ENCODE measurements at places on chromosomes 3 and 15. TPM values are rescaled to one million over a fixed set of nuclear protein-coding genes. Genes with fewer than 3 reads are reported as not detected.

ROPN1 gene
- total RNA-seq = not detected

- no peak for DNase-seq
These were observed 91.9 kb downstream of the MB21D2 start for GRCh38 chr3:192825657-192826200.

DNA sequence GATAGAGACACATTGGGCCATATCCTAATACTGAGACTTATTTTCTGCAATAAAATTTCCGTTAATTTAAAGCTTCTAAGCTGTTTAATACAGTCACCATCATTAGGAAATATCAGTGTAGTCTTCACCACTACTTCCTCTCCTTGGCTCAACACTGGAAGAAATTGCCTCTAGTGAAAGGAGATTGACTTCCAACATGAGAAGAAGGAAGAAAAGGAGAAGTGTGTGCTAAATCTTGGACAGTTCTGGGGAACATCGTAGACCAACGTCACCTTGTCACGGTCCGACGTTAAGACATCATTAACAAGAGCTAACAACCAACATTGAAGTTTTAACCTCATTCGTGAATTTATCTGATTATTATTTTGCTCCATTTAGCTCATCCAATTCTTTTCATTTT lies 987.0 kb upstream of the CFAP20DC start:
- DNase-seq = no peak

GRCh38 chr3:56833022-56833421 lies 31.3 kb upstream of the ARHGEF3 start:
- no peak for DNase-seq

DNA sequence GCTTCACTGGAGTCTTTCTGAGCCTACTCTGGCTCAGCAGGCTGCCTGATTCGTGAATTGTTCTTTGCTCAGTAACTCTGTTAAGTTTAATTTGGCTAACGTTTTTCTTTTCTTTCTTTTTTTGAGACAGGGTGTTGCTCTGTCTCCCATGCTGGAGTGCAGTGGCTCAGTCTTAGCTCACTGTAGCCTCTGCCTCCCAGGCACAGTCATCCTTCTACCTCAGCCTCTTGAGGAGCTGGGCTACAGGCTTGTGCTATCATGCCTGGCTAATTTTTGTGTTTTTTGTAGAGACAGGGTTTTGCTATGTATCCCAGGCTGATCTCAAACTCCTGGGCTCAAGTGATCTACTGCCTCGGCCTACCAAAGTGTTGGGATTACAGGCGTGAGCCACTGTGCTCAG lies 165.0 kb downstream of the PEX5L start:
- no peak for DNase-seq

TTC21A gene
- total RNA-seq = 28.9 TPM

SAMMSON gene
- total RNA-seq = not detected

STIMATE gene
- total RNA-seq = 16.6 TPM

DNA sequence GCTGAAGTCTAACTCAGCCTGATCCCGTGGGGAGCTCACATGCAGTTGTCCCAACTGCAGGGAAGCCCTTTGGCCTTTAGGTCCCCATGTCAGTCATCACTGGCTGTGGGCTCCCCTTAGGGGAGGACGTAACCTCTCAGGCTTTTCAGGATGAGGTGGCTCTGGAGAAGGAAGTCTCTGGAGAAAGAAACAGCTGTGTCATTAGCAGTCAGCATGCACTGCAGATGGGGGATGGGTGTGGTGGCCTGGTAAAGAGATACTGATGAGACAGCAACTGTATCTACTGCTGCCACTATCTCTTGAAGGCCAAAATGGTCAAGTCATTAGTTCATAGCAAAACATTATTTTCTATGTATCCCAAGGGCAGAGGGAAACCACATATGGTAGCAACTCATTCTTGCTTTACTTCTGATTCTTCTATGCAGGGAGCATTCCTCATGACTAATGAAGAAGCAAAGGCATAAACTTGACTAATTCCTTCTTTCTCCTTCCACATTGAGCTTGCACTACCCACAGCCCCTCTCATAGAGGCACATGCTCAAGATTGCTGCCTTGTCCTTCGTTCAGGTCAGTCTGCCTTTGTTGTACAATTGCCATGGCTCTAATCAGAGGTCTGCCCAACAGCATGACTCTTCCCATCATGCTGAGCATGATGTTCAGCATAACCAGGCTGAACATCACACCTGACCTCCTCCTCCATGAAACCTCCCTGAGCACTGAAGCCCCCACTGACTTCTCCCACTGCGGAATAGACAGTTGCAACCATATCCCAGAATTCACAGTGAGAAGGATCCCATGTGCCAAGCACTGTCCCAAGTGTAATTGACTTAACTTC lies 47.8 kb upstream of the TMEM158 start:
- no peak for DNase-seq

- no peak for DNase-seq
These were observed 178.8 kb downstream of the POTEB3 start for GRCh38 chr15:21261396-21261964.

LYZL4 gene
- not detected for total RNA-seq

EHHADH gene
- total RNA-seq = 31.5 TPM

DNA sequence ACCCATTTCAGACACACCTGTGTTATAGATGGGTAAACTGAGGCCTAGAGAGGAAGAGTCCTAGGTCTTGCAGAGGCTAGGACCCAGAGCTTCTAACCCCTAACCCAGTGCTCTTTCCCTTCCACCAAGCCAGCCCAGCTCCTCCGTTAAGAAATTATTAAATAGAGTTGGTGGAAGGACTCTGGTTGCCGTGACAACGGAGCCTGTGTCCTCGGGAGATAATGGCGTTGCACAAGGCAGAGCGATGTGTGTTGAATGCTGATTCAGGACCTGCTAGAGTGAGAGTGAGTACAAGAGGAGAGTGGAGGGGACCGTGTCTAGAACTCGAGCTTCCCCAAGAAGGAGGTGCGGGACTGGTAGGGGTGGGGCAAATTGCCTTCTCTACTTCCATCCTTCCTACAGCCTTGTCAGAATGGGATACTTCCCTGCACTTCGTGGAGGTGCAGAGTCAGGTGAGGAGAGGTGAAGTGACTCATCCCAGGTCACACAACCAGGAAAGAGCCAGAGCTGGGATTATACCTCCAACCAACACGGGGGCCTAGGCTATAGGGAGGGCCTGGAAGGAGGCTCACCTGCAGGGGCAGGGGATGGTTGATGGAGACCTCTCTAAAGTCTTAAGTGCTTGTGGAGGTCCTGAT lies 8.6 kb downstream of the SLC6A1 start:
- no peak for DNase-seq

DNA sequence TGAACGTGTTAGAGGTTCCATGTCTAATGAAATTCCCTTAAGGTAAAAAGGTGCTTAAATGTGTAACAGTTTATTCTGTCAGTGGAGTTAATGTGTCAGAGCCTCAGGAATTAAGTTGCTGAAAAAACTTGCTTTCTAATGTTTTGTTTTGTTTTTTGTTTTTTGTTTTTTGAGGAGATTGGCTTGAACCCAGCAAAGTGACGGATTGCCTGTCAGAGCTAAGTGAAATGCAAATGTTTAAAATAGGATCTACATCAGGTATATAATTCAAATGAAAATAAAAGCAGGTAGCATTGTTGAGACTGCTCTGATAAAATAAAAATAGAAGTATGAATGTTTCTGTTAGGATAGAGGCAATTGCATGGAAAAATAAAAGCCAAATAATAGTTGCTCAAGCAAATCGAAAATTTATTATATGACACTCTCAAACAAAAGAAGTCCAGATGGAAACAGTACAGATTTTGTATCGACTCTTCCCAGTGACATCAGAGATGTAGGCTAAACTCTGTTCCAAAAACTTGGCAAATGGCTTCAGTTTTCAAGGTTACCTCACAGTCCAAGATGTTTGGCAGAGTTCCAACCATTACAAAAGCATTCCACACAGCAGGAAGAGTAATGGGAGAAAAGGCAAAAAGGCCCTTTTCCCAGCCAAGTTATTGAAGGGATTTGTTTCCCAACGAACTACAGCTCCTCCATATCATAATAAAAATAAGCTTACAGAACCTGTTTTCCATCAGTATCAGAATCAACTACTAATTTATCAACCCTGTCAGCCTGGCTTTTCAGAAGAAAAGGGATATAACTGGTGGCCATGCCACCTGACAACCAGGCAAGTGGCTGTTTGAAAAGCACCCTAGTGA lies 291.0 kb downstream of the TBL1XR1 start:
- DNase-seq = no peak

ARL6IP5 gene
- 79.9 TPM for total RNA-seq

DNA sequence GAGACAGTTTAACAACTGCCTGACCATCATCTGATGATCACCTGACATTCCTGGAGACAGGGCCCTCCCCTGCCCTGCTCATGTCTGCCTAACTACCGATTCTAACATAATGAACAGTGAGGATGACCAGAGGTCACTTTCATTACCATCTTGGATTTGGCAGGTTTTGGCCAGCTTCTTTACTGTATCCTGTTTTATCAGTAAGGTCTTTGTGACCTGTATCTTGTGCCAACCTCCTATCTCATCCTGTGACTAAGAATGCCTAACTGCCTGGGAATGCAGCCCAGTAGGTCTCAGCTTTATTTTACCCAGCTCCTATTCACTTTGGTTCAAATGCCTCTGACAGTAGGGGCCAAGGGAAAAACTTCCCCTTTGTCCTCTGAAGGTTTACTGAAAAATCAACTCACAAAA lies 40.2 kb downstream of the METTL6 start:
- DNase-seq = no peak

- DNase-seq = no peak
These were observed 329.9 kb upstream of the WNT5A start for GRCh38 chr3:55816794-55817576.

- no peak for DNase-seq
These were observed 178.2 kb upstream of the EOMES start for GRCh38 chr3:27900316-27900715.

- no peak for DNase-seq
These were observed 67.0 kb upstream of the TNFAIP8L3 start for GRCh38 chr15:51161491-51162220.

DNA sequence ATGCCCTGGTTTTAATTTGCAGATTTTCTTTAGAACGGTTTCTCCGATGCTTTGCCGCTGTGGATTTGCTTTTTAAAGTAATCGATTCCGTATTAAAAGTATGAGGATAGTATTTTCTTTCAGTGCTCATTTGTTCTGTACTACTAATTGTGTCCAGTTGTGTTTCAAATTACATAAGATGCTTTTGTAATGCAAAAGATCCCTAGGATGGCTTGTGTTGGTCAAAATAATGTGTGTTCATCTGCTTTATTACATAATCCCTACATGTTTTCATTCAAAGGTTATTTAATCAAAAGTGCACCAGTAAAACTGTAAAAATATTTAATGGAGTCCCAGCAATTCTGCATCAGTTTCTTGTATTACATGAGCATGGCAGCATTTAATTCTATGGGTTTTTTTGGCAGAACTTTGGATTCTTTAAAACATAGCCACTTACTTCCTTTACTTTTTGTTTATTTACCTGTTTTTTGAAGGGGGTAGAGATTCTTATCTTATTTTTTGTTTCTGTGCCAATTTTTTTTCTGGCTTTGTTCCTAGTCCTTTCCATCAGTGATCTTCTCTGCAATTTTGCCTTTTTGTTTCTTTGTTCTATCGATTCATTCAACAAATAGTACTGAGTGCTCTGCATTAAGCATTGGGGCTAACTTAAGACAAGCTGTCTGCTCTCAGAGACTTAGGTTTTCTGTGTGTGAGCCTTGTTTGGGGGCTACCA lies 352.8 kb downstream of the LRTM1 start:
- DNase-seq = no peak

- no peak for DNase-seq
These were observed 344.9 kb downstream of the NLGN1 start for GRCh38 chr3:173742491-173742890.

DNA sequence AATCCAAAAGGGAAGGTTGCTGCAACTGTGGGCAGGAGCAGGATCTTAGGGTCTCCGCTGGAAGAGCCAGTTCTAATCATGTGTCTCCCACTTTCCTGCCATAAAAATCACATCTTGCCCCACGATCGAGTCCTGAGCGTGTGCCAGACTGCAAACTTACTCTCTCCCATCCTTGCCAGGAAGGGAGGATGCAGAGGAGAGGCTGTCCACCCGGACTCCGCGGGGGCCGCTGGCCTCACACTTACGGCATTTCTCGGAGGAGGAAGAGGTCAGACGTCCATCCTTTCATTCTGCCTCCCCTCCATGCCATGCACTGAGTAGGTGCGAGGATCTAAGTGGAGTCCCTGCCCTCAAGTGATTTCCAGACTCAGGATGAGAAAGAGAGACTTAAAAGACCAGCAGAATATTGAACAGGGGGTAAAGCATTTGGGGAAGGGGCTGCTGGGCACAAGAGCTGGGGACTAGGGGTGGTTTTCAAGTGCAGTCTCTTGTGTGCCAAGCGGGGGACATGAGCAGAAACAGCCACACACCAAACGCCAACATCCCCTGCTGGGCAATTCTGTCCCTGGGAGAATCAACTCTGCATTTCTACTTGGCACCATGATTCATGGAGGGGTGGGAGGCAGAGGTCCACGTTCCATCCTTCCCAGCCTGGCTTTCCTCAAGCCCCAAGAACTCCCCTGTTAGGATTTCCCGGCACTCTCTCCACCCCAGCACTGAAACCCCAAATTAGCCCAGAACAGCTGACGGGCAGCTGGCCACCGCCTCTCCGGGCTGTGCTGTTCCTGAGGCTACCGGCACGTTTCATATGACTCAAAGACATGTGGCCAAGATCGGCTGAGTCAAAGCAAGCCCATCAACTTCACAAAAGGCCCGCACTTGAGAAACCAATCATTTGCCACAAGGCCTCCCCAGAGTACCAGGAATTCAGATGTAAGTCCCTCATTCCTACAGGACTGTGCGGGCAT lies 11.6 kb downstream of the OXTR start:
- no peak for DNase-seq

CEMIP gene
- 0.57 TPM for total RNA-seq

DNA sequence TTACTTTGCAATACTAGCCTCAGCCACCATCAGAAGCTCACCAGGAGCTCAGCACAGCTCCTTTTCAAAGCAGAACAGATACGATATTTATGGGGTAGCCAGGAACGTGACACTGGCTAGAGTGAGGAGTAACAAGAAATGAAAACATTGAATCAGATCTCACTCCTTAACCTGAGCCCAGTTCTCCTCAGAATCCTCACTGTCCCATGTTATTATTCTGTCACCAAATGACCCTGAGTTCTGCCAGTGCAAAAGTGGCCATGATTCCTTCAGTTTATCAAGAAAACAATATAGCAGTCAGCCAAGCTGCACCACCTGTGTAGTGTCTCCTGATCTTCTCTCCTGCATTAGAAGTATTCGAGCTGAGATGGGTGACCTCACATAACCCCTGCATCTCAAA lies 956.7 kb downstream of the TUSC7 start:
- no peak for DNase-seq

WDR53 gene
- 8.9 TPM for total RNA-seq

MLF1 gene
- 4.1 TPM for total RNA-seq

TM4SF18 gene
- total RNA-seq = 3.8 TPM

DNA sequence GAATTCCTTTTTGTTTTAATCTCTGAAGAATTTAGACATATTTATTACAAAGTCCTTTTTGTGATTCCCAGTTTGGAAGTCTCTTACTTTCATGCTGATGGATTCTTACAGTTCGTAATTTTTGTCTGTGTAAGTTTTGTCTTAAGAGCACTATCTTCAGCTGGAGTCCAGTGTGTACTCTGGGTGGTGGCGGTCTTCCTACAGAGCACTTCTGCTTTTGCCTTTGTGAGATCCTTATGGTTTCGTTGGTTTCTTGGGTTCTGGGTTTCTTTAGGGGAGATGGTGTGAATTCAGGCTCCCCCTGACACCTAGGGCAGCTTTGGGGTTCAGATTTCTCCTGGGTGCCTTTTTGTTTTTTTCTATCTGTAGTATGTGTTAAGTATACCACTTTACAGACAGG lies 45.3 kb downstream of the PLS1 start:
- no peak for DNase-seq

- DNase-seq = no peak
These were observed 23.5 kb upstream of the RAP2B start for GRCh38 chr3:153138276-153139210.

GRCh38 chr3:159499031-159499793 lies 489.4 kb upstream of the IL12A start:
- DNase-seq = no peak
